NCI-H524 (cell line): ENCODE measurements at places on chromosomes 5 and 9.

DNA sequence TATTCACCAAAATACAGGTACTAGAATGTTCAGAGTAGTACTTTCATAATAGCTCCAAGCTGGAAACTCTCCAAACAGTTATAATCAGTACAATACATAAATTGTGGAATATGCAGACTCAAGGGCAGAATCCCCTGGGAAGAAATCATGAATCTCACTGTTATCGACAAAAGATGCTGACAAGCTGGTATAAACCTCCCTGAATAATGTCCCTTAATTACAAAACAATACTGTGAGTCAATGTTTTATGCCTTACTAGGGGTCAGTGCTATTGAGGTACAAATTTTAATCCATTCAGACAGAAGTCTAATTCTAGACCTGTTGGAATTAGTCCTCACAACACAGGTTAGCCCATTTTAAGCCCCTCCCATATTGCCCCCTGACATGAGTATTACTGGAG is 532.3 kb downstream of the DTWD2 start:
- no peak for DNase-seq

DNA sequence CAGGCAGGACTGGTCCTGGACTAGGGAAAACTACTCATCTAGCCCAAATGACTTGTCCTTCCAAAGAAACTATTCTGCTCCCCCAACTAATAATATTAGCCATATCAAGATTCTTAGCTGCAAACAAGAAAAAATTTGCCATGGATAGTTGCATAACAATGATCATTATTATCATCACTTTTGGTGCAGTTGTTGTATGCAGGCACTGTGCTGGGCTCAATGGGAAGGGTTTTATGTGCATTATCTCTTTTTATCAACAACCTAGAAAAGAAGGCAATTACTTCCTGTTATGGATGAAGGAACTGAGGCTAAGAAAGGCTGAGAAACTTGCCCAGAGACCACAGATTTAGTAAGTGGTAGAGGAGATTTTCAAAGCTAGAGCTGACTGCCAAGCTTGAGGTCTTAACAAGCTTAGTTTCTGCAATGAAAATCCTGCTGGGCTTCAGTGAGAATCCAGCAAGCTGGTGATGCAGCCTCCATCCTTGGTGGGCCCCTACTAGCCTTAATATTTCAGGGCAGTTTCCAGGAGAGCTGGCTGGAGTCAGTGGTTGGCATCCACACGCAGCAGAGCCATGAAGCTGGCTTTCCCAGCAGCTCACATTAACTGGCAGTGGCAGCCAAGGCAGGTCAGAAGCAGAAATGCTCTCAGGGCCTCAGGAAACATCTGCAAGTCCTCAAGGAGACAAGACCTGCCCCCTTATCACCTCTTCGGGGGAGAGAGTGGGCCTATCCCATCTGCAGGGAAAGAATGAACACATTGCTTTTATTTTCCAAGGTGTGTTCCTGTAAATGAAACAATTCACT is 20.5 kb upstream of the MEGF9 start:
- no peak for DNase-seq

GRCh38 chr9:131739133-131739958 is 530 bp downstream of the RAPGEF1 start:
- DNase-seq, result peak; percentile 66

DNA sequence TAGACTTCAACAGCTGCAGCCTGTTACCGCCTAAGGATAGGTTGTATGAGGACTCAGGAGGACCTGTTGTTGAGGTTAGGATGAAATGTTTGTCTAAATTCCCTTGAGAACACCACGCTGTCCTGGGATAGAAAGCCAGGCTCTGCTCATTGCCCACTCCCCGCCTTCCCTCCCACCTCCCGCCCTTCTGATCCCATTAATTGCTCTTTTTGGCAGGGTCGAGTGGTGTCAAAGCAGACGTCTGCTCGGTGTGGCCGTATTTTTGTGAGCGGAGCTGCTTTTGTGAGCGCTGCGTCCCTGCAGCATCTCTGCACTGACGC is 62.3 kb downstream of the SPATA31C2 start:
- peak; percentile 34 for DNase-seq

DNA sequence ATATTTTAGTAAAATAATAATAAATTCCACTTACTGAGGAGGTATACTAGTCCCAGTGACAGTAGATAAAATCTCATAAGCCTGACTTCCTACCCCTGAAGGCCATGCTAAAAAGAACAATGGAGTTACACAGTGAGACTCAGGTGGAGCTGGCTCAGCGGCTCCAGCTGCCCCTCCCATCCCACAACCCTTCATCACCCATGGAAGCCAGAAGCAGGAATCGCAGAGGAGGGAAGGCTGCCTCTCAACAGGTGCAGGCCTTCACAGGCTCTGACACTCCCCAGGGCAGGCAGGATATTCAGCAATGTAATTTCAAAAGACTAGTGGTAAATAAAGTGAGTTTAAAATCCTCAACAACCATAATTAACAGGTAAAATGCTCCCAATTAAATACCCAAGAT is 67.5 kb downstream of the FANCC start:
- DNase-seq, result no peak

- no peak for DNase-seq
Measured at GRCh38 chr9:89563571-89564345, 41.1 kb upstream of the GADD45G start.

DNA sequence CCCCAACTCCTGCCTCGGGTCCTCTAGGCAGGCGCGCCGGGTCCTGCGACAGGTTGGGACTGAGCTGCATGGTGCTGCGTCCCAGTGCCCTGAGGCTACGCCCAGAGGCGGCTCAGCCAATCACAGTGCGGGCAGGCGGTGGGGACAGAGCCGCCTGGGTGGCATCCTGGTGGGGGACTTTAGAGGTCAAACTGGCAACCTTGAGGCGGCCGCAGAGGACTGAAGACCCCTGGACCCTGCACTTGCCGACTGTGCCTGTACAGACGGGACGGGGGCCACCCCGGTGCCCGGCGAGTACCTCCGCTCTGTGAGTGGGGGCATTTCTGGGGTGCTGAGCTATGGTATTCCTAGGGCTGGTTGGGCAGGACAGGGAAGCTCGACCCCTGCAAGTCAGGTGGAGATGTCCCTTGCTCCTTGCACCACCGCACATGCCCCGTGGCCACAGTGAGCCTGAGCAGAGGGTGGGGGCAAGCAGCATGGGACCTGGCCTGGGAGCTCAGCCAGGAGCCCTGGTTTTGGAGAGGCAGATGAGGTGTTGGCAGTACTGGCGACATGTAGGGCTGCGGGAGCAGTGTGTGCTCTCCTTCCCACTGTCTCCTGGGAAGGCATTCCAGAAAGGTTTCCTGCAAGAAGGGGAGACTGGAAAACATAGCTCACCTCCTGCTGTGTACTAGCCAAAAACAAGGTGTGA is 45.5 kb downstream of the CTSL start:
- no peak for DNase-seq

DNA sequence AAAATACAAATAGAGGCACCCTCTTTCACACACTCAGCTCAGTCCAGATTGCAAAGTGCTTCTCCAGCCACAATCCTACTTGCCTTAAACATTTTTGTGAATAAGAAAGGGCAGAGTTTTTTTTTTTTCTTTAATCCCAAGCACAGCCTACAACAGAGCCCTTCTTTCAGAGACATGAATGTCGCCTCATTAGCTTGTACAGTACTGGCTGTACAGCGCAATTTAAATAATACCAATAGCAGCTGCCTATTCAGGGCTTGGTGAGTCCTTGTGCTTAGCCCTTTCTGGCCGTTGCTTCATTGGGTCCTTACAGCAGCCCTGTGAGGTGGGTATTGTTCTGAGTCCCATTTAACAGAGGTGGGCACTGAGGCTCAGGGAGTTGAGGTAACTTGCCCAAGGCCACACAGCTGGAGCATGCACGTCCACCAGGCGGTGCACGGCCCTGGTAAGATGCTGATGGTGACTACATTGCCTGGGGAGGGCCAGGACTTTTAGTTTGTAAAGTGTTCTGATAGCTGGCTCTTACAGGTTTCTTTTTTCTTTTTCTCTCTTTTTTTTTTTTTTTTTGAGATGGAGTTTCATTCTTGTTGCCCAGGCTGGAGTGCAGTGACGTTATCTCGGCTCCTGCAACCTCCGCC is 23.1 kb downstream of the NDST1 start:
- no peak for DNase-seq

- no peak for DNase-seq
Measured at GRCh38 chr9:127887792-127888191, 10.3 kb upstream of the AK1 start.

DNA sequence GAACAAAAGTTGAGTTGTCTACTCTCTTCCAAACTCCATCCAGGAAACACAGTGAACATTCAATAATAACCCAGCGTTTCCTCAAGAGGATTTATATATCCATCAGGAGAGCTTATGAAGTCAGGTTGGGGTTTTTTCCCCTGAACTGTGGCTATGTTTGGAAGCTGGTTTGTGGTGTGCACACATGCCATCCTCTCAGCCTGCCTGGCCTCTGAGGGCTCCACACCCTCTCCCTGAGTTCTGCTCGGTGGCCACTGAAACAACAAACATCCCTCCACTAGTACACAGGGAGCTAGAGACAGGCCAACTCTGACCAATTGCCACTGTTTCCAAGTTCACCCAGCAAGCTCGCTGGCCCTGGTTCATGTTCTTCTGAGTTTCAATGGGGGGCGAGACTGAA is 35.7 kb downstream of the SMIM23 start:
- no peak for DNase-seq
